ENCODE measurements at places on chromosomes 6 and 20. TPM values are rescaled to one million over a fixed set of nuclear protein-coding genes. Genes with fewer than 3 reads are reported as not detected.

GRCh38 chr6:70933853-70934252 lies 23.0 kb downstream of the B3GAT2 start:
- no peak for DNase-seq

DNA sequence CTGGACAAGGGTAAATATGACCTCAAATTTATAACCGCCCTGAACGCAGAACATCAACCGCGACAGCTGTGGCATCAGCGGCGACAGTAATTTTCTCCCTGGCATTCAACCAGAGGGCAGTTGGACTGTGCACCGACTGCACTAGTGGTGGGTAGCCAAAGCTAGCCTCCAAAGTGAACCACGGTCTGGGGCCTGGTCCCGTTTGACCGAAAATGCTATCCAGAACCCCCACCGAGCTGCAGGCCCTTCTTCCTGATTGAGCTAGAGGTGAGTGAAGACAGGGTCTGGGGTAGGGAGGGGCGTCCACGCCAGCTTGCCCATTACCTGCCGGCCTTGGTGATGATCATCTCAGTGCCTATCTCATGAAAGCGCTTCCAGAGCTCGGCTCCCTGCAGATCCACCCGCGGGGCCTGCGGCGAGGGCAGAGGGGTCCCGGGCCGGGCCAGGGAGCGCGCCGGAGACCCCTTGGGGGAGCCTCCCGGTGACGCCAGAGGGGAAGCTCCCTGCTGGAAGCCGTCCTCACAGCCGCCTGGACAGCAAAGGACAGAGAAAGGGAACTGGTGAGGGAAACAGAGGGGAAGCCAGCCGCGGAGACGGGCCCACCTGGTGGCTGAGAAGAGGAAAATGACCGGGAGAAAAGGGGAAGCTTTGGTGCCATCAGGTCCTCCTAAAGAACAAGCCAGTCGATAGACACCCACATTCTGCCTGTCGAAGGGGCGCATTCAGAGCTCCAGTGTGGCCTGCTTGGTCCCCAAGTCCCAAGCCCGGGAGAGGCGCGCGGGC lies 2.0 kb downstream of the TBX18 start:
- peak; percentile 52 for DNase-seq

DNA sequence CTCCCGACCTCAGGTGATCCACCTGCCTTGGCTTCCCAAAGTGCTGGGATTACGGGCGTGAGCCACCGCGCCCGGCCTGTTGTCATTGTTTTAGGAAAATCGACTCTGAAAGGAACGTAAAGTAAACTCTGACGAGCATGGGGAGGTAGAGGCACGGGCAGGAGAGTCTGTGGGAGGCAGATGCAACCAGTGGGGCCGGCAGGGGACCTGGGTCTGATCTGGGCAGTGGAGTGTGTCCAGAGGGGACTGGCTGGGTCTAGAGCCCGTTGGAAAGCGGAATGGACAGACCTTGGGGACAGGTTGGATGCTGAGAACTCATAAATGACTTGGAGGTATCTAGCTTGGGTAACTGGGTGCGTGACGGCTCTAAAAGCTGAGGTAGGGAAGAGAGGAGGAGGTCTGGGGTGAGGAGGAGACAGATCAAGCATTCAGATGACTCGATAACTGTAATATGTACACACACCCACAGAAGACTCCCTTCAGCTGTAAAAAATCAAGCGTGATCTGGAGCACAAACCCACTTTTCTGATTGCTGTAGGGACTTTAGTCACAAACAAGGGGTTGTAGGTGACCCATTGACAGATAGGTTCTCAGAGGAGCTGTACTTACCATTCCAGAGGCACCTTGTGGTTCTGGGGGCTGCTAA lies 22.4 kb downstream of the MANBAL start:
- no peak for DNase-seq

- peak; percentile 19 for DNase-seq
Measured at GRCh38 chr20:36607586-36608387, 2.2 kb downstream of the RAB5IF start.

GRCh38 chr20:57831326-57831992 lies 121.6 kb upstream of the PMEPA1 start:
- no peak for DNase-seq

DNA sequence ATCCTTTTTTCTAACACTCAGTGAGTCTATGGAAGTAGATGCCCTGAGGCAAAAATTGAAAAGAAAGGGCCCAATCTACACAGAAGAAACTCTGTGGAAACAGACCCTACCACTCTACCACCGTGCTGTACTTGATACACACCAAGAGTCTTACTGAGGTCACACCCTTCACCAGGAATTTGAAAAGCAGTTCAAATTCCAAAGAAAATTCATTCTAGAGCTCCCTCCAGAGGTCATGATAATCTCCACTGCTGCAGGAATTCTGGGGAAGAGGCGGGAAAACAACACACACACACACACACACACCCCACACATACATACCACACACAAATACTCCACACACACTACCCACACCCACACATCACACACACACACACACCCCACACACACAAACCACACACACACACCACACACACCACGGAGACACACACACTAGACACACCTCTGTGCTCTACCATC lies 336.8 kb downstream of the HDGFL1 start:
- DNase-seq: peak; percentile 42

GRCh38 chr20:1788044-1788443 lies 107.2 kb upstream of the SIRPA start:
- no peak for DNase-seq

DNA sequence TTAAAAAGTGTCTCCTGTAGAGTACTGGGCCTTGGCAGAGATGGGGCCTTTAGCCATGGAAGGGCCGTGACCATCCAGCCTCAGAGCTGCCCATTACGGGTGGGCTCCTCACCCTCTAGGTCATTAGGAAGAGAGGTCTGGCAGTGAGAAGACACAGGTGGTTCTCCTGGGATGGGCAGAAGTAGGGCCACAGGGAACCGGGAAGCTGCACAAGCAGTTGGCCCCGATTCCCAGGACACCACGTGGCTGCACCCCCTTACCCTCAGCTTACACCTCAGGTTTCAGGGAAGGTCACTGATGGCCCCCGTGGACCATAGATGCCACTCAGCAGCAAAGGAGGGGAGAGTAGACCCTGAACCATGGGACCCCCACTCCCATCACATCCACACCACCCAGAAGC lies 1.6 kb downstream of the RAET1G start:
- no peak for DNase-seq

DNA sequence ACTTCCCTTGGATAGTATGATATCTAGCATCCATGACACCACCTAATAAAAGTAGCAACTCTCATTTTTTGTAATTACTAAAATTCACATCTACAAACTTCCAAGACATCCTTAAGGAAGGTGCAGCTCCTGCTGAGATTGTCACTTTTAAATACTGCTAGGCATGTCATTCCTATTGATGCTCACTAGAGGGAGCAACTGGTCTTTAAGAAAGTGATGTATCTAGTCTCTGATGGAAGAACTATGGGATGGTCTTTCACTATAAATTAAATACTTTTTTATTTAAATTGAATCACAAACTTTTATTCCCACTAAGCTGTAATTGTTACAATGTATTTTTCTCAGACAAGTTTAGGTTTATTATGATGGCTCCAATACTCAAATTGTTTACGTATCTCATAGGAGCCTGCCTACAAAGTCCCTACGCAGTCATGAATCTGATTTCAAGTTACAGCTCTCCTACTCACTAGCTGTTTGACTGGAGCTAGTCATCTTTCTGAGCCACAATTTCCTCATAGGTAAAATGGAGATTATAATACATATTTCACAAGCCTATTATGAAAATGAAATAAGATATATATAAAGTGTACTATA lies 8.1 kb upstream of the TSPYL1 start:
- DNase-seq: no peak

DNA sequence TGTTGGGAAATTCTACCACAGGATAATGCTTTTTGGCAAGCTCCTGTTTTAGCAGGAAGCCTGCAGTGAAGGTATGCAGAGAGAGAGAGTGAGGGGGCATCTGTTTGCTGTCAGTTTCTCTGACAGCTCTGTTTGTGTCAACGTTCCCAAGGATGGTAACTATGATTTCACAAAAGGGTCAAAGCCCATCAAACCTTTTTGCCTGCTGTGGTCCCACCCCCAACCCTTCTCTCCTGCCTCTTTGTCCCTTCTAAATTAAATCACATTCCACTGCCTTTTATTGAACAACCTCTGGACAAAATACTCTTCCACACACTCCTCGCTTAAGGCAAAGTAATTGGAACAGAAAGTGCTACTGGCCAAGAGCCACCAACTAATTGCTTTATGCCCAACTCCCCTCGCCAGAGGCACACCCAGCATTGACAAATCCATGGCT lies 128.3 kb downstream of the TSHZ2 start:
- peak; percentile 5 for DNase-seq

- no peak for DNase-seq
Measured at GRCh38 chr6:44082872-44083321, 44.4 kb downstream of the MRPL14 start.

GRCh38 chr20:32580970-32581838 lies 3.9 kb downstream of the NOL4L start:
- no peak for DNase-seq

DNA sequence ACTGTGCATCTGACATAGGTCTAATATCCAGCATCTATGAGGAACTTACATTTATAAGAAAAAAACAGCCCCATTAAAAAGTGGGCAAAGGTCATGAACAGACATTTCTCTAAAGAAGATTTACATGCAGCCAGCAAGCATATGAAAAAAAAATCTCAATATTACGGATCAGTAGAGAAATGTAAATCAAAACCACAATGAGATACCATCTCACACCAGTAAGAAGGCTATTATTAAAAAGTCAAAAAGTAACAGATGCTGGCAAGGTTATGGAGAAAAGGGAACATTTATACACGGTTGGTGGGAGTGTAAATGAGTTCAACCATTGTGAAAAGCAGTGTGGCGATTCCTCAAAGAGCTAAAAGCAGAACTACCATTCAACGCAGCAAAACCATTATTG lies 13.1 kb downstream of the METTL24 start:
- DNase-seq: no peak

- DNase-seq: no peak
Measured at GRCh38 chr20:57166568-57167291, 99.7 kb downstream of the BMP7 start.

DNA sequence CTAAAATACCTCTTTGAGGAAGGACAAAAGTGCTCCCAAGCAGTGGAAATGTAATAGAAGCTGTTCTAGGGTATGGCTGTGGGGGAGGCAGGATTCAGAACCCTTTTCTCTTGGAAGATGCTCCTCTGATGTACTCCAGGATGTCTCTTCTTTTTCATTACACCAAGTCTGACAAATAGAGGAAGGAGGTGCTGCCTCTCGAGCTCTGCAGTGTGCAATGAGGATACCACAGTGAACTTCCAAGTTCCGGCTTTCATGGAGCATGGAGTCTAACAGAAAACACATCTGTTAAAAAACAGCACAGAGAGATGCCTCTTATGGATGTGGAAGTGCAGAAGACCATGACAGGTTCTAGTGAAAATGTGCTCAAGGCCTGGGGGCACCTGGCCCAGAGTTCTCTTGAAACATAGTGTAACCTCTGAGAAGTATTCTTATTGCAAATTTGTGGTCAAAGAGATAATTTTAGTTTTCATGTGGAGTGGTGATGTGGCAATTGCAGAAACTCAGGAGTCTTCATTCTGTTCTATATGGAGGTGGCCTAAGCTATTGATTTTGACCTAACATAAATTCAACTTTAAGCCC lies 362.0 kb upstream of the CITED2 start:
- DNase-seq: no peak

- DNase-seq: peak; percentile 23
Measured at GRCh38 chr6:75149240-75149639, 56.6 kb downstream of the COL12A1 start.

- DNase-seq: no peak
Measured at GRCh38 chr20:45467861-45468260, 1.7 kb upstream of the WFDC2 start.

- DNase-seq: no peak
Measured at GRCh38 chr6:24799541-24799915, 811 bp upstream of the ARMH2 start.

DNA sequence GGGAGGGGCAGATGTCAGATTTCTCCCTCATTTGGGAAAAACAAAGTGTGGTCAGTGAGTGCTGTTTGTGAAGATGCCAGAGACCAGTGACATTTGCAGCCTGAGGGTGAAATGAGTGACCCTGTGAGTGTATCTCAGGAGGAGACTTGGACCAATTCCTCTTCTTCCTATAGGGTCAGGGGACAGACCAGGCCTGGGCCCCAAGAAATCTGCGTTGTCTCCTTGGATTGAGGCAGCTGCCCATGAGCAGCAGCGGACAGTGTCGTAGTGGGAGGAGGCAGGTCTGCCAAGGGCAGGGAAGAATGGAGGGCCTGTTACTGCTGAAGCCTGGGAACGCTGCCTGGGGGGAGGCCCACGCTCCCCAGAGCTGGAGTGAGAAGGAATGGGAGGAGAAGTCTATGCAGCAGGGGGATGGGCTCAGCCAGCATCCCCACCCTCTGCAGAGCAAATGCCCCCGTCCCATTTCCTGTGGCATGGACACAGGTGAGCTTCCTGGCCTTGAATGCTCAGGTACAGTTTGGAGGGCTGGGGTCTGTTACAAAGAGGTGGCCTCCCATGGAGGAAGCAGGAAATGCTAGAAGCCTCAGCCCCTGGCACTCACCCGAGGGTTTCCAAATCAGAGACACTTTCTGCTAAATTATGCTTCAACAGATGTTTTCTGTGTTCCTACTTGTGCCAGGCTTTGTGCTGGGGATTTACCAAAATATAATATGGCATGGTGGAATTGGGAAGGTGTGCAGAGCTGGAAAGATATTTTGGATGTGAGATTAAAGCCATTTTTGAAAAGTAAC lies 29.8 kb downstream of the DAAM2 start:
- no peak for DNase-seq

DNA sequence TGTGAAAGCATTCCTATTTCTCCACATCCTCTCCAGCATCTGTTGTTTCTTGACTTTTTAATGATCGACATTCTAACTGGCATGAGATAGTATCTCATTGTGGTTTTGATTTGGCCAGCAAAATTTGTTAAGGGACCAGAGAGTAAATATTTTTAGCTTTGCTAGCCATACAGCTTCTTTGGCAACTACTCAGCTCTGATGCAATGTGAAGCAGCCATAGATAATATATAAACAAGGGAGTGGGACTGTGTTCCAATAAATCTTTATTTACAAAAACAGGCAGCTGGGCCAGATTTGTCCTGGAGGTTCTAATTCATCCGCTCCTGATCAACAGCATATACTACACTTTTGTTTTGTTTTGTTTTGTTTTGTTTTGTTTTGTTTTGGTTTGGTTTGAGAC lies 202.9 kb downstream of the ZNF217 start:
- DNase-seq: no peak

GRCh38 chr6:35694462-35694861 lies 5.7 kb upstream of the FKBP5 start:
- DNase-seq: peak; percentile 60

- DNase-seq: no peak
Measured at GRCh38 chr6:39204160-39204495, 25.1 kb downstream of the KCNK5 start.

GRCh38 chr20:49384437-49385434 lies 97.7 kb downstream of the KCNB1 start:
- DNase-seq: no peak

Gene TUBB
- 400 TPM for total RNA-seq

Gene RIMS1
- total RNA-seq: 1.0 TPM

Gene TNNC2
- total RNA-seq: not detected

Gene DCDC2
- total RNA-seq: 0.05 TPM

Gene DDRGK1
- 25.2 TPM for total RNA-seq

Gene BANF2
- not detected for total RNA-seq

Measured in mammary epithelial cell (primary cell).